ENCODE measurements at places on chromosomes 13 and 19.

DNA sequence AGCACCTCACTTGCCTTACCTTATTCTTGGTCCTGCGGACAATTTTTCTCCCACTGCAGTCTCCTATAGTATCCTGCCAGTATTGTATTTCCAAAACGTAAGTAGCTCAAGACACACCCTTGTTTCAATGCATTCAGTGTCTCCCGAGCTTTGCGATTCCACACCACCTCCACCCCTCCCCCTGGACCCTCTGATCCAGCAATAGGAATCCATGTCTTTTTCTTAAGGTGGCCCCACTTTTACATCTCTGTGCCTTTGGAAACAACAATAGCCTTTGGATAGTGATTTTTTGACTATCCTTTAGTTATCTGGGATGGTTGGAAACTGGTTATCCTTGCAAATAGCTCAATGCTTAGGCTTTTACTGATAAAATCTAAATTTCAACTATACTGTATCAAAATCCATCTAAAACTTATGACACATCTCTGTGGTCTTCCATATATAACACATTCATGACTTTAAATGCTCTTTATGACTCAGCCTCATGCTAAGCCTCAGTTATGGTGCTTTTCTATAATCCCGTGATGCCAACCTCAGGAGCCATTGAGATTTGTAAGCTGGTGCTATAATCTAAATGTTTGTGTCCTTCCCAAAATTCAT is 27.1 kb downstream of the FAM216B start:
- DNase-seq, result no peak

GRCh38 chr19:30898353-30899103 is 450.7 kb downstream of the TSHZ3 start:
- peak; percentile 27 for DNase-seq

- no peak for DNase-seq
These were observed 24.9 kb downstream of the NLRP13 start for GRCh38 chr19:55907286-55907685.

DNA sequence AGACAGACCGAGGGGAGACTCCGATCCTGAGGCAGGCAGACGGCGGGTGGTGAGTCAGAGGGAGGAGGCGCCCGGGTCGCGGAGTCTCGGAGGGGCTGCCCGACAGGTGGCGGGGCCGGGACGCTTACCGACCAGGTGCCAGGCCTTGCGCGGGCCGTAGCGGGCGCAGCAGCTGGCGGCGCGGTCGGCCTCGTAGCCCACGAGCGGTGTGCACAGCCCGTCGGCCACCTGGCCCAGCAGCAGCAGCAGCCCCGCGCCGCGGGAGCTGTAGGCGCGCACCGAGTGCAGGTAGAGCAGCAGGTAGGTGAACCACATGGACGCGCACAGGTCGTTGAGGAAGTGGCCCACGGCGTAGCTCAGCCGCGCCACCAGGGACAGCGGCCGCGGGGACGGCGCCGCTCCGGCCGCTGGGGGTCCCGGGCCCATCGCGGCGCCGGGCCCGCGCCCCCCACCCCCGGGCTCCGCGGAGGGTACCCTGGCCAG is 367 bp downstream of the MFSD12 start:
- peak; percentile 49 for DNase-seq

GRCh38 chr13:96652506-96652905 is 341.8 kb downstream of the OXGR1 start:
- no peak for DNase-seq

DNA sequence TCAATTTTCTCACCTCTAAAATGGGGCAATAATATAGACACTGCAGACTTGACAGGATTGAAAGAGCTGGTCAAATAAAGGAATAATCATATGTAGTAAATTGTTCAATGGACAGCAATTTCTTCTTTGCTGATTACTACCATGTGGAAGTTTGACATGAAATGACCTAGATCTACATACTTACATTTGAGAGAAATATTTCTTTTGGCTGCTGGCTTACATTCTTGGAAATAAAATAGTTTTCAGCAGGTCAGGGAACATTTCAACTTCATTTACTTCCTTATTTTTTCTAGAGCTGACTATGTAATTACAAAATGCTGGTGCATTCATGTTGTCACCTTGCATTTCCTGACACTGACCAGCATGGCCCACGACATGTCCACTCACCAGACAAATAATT is 294.6 kb upstream of the MIR17HG start:
- no peak for DNase-seq

DNA sequence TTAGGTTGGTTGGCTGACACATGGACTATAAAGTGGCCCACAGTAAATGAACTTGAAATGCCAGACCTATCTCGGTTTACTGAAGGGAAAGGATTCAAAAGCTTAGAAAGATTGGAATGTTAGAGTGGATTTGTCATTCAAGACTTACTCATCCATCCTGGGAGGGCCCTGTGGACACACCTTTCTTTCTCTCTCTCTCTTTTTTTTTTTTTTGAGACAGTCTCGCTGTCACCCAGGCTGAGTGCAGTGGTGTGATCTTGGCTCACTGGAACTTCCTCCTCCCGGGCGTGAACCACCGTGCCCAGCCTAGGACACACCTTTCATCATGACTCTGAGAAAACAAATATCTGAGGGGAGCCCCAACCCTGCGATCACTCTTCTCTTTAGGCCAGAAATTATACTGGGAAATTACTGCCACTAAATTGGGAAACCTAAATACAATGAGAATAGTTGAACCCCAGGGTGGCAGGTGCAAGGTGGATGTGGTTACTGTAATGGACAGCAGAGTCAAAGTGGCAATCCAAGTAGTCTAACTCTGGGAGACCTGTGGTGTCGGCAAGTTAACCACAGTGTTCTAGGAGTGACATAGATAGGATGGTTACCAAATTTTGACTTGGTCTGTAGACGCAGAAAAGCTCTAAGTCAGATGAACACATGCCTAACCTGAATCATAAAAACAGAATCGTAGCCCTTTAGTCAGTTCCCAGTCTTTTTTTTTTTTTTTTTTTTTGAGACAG is 47.1 kb upstream of the ZMYM5 start:
- DNase-seq, result no peak

DNA sequence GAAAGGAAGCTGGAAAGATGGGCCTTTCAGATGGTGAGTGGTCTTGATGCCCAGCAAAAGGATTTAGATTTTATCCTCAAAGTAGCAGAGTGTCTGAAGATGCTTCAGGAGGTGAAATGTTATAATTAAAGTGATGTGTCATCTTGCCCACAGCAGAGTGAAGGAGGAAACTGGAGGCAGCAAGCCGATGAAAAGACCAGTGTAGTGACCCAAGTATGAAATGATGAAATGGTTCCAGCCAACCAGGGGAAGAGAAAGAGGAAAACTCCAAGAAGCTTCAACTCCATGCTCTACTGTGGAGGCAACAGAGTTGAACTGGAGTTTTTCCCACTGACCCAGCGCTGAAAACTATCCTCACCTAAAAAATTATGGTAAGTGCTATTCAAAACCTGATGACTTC is 66.7 kb downstream of the FOXO1 start:
- DNase-seq, result no peak

DNA sequence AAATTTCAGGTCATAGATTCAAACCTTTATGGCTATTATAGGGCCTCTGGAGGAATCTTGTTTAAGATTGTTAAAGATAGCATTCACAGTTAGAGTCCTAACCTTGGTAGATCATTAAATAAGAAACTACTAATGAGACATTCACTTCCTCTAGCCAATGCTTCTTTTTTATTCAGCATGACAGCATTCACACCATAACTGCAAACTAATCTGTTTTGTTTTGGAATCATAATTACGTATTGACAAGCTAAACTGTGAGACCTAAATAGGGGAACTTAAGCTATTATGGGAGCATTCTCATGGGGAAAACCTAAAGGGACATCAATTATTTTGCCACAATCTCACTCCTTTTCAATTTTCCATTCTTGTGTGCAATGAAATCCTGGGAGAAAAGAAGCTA is 653.8 kb downstream of the PCDH9 start:
- no peak for DNase-seq

DNA sequence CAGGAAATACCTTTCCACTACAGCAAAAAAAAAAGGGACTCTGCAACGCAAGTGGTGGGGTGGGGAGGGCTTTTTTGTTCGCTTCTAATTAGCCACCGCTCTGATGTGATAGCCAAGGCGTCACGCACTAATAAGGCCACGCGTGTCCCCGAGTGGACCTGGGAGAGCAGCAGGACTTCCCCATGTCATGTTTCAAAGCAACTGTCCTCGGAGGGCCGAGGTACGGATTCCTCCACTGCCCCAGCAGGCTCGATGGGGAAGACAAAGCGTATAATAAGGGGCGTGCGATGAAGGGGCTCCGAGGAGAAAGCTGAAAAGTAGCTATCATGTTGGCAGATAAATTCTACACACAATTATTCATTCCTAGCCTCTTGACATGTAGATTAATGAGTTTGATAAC is 179.7 kb upstream of the ZNF507 start:
- DNase-seq, result no peak

- no peak for DNase-seq
These were observed 1981.0 kb upstream of the PRR20A start for GRCh38 chr13:55159765-55160164.

DNA sequence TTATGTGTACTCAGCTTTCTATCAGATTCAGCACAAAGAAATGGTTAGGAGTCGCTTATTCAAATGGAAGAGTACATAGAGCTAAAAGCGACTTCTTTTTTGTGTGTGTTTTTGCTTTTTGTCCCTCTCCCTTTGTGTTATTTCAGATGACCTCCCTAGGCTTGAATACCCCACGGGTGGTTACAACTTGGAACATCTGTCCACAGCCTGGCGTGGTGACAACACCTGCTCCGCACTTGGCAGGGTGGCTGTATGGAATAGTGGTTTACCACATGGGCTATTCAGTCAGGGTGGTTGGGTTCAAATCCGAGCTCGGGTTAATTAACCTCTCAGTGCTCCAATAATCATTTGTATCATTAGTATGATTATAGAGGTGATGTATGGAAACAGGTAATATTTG is 151.6 kb upstream of the FREM2 start:
- no peak for DNase-seq

DNA sequence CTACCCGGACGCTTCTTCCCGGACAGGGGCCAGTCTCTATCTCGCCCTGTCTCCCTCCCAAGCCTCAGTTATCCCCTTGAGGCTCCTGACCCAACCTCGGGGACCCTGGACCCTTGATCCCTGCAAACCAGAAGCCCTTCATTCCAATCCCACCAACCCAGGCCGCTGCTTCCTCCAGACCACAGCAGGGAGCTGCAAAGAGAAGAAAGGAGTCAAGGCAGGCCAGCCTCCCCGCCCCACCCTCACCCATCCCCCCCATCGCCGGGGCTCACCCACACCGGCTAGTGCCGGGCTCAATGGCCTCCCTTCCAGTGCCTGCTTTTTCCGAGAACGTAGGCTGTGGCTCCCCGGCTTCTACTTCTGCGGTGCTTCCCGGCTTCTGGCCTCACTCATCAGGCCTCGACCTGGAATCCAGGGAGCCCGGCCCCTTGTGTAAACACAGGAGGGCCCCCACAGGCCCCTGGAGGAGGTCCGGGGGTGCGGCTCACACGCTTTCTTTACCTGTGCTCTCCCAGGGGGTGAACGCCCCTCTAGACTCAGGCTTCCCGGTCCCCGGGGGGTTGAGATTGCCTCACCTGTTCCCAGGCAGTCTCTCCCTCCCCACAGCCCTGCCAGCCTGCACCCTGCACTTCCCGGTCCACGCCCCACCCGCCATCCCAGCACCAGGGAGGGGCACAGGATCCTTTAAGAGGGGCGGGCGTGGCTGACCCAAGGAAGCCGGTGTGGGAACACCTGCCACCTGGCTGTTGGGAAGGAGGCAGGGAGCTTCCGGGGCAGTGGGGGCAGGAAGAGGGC is at the start of gene FAM83E:
TSS of gene FAM83E (minus strand) at position 641 of the 795 bp plus-strand sequence. CDS start 1,704 bp downstream, outside the sequence.
- peak; percentile 78 for DNase-seq

- DNase-seq, result no peak
These were observed 75.7 kb upstream of the UBL3 start for GRCh38 chr13:29926098-29926476.

DNA sequence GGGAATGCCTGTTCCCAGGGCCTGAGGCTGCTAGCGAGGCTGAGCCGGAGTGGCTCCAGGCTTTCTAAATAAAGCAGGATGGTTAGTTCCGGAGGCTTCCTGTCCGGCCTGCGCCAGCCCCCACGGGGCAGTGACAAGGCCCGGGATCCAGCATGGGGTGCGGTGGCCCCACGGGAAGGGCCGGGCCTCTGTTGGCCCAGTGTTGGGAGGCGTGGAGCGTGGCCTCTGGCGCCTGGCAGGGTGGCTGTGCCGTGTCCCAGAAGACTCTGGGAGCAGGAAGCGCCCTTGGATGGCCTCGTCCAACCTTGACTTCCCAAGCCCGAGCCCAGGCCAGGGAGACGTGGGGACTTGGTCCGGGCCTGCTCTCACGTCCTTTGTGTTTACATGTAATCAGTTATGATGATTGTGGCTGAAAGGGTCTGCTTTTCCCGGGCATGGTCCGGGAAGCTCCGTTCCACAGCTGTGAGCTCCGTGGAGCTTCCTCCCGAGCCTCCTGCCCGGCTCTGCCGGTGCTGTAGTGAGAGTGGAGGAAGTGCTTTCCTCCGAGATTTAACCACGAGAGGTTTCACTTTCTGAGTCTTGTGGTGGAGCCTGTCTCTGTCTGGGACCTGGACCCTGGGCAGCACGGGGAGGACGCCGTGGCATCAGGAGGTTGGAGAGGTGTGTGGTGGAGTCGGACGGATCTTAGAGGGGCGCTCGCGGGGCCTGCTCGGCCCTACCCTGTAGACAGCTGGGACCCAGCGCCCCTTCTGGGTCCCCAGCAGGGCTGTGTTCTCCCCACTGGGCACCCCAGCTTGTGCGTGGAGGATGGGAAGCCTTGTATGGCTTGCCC is 4.6 kb downstream of the GNA11 start:
- no peak for DNase-seq

GRCh38 chr19:55643003-55643886 is at the start of gene ZNF581:
TSS of gene ZNF581 (plus strand) at chr19:55643649. CDS start at chr19:55644572, 923 bp downstream.
- DNase-seq, result peak; percentile 84

- no peak for DNase-seq
These were observed 91.3 kb upstream of the C1QTNF9B start for GRCh38 chr13:23988546-23989122.

DNA sequence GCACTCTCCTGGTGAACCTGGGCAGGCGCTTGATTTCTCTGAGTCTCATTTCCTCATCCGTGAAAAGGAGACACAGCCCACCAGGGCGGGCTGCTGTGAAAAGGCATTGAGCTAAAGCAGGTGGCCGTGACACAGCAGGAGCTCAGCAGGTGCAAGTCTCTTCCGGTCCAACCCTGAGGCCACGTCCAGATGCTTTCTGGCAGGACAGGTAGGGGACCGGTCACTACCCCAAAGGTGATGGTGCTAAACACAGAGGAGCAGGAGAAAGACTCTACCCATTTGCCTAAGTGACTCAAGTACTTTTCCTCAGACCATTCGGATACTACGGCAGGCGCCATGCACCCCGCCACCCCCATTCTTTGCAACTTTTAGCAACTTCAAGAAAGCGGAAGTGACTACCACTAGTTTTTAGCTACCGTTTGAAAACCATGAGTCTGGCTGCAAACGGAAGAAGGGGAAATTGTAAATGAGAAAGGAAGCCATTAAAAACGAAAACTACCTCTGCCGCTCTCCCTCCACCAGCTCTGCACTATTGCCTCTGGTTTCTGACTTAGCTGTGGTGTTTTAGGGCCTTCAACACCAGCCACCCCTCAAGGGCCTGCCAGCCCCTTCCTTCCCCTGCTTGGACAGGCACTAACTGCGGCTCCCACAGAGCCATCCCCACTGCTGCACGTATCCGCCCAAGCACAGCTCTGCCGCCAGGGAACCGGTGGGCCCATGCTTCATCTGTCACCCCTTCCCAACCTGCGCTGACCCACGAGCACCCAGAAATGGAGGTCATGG is 4.8 kb downstream of the PPP6R1 start:
- DNase-seq, result no peak

Data from ELF-1 (cell line).